Activated CD8-positive, alpha-beta memory T cell treated with anti-CD3 and anti-CD28 coated beads for 24 hours (primary cell): ENCODE measurements at places on chromosomes 3 and 15.
A peak's percentile ranks its signal among the peaks of the same experiment; 100 is the strongest.

DNA sequence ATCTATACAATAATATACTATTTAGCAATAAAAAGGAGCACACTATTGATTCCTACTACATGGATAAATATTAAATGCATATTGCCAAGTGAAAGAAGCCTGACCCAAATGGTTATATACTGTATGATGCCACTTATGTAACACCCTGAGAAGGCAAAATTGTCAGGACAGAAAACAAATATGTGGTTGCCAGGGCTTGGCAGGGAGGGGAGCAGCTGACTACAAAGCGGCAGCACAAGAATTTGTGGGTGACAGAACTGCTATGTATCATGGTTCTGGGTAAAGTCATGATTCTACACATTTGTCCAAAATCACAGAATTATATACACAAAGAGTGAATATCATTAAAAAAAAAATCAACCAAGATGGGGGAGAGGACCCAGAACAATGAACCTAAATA, 22.5 kb downstream of the TBC1D2B start:
- peak; percentile 51 for DNase-seq

DNA sequence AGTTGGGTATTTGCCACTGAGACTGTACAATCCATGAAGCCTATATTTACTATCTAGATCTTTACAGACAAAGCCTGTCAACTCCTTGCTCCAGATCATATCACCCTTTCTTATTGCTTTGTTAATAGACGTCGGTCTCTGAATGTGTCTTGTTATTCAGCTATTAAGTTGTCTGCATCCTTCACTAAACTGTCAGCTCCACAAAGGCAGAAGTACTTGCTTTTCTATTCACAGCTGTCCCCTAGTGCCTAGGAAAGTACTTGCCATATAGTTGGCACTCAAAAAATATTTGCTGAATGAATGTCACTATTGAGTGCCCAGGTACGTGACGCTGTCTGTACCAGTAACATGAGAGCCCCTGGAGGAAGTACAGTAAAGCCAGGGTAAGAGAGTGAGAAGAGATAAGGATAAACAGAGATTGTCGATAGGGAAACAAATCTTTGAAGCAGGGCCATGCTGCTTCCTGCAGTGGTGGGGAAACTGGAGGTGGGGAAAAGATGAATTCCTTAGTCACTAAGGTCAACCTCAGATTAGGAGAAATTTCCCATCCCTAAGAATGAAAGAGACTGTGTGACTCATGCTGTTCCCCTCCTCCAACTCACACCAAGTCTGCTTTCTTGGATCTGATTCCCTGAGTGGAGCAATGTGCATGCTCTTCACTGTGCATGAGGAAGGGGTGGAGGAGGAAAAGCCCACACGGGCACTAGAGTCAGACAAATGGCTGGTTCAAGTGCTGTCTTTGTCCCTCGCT, 36.3 kb downstream of the PRICKLE2 start:
- no peak for DNase-seq

DNA sequence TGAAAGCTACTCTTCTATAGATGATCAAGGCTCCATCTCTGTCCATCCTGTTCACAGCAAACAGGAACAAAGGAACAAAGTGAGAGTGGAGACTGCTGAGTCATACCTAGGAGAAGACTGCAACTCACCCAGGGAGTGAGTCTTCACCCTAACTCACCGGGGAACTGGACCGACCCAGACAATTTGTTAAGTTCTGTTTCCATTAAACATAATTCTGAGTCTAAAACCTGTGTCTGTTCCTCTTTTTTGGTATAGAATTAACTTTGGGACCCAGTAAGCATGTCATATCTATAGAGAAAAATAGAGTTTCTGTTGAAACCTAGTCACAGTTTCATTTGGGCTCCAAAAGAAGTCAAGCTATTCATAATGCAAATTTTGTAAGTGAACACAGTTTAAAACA, 21.6 kb downstream of the CCDC80 start:
- DNase-seq, result no peak

DNA sequence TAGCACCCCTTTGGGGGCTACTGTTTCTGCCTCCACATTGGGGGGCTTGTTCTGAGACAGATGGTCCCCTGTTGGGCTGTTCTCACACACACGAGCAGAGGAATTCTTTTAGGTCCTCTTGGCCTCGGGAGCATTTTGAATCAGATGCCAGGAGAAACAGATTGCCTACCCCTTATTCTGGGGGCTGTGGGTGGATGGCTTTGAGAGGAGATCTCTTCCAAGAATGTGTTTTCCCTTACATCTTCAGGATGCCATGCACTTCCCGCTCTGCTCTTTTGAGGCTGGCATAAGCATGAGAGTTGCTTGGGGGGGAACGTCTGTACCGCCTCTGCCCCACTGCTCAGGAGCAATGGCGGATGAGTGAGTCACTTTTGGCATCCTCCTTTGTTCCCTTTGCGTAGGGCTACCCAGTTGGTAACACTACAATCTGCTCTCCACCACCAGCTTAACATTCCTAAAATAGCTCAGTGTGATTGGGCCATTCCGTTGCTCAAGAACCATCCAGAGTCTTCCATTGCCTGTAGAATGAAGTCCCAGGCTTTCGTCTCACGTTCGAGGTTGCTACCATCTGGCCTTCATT, 154.4 kb downstream of the RPLP1 start:
- DNase-seq, result no peak

GRCh38 chr15:73165435-73165834, 113.2 kb downstream of the NEO1 start:
- DNase-seq, result no peak

DNA sequence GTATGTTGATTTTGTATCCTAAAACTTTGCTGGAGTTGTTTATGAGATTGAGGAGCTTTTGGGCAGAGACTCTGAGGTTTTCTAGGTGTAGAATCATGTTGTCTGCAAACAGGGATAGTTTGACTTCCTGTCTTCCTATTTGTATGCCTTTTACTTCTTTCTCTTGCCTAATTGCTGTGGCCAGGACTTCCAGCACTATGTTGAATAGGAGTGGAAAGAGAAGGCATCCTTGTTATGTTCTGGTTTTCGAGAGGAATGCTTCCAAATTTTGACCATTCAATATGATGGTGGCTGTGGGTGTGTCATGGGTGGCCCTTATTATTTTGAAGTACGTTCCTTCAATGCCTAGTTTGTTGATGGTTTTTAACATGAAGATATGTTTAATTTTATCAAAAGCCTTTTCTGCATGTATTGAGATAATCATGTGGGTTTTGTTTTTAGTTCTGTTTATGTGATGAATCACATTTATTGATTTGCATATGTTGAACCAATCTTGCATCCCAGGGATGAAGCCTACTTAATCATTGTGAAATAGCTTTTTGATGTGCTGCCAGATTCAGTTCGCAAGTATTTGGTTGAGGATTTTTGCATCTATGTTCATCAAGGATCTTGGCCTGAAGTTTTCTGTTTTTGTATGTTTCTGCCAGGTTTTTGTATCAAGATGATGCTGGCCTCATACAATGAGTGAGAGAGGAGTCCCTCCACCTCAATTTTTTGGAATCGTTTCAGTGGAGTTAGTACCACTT, 188.1 kb downstream of the MINAR1 start:
- DNase-seq, result no peak

GRCh38 chr15:57045741-57046382, 127.4 kb downstream of the TCF12 start:
- no peak for DNase-seq

DNA sequence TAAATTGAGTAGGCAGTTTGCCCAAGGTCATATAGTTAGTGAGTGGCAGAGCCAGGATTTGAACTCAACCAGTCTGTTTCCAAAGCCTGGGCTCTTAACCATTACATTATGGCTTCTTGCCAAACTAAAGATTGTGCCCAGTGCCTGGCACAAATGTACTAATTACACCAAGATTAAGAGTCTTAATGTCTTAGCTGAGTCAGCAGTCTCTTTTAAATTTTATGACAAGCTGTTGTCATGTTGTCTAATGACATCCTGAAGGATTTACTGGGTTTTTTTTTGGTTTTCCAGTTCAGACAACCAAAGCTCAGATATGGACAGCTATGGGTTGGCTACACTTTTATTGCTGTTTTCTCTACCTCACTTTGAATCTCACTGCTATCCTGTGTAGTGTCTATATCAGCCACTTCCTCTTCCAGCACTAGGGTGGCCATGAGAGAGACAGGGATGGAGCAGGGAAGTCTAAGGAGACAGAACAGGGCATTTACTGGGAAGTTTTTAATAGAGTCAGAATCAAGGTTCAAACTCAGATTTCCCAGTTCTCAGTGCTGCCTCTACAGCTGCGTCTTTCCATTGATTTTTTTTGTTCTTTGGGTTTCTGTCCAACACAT, 10.5 kb downstream of the FBXL2 start:
- no peak for DNase-seq

- DNase-seq, result no peak
These were observed 123.4 kb downstream of the EPHB1 start for GRCh38 chr3:134918441-134918840.

GRCh38 chr3:115960799-115961198, 337.5 kb downstream of the GAP43 start:
- DNase-seq, result no peak

GRCh38 chr3:153285982-153286381, 124.0 kb downstream of the RAP2B start:
- no peak for DNase-seq

DNA sequence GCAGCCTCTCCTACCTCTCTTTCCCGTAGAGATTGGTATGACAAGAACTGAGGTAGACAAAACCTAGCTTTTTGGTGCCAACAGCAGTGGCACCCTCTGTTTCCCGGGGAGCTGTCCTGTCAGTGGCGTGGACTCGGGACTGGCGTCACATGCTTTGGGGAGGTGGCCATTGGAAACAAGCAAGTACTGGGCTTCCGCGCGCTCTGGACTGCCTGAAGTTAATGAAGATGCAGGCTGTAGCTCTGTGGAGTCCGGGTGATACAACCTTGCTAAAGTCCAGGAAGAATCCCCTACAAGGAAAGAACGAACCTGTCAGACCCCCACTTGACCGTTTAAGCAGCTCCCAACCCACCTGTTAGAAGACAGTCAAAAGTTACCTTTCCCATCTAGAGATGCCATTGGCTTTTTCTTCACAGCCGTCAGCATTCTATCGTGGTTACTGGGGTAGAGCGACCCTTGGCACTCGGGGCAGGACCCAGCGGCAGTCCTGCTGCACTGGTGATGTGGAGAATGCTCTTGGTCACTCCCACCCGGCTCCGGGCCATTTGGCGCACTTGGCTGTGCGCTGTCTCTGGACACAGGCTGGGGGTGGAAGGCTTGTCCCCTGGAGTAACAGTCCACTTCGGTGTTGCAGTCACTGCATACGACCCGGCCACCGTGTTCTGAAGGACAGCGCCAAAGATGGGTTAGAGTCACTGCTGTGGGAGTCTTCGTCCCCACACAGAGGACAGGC, 120.5 kb downstream of the LRIG1 start:
- no peak for DNase-seq

DNA sequence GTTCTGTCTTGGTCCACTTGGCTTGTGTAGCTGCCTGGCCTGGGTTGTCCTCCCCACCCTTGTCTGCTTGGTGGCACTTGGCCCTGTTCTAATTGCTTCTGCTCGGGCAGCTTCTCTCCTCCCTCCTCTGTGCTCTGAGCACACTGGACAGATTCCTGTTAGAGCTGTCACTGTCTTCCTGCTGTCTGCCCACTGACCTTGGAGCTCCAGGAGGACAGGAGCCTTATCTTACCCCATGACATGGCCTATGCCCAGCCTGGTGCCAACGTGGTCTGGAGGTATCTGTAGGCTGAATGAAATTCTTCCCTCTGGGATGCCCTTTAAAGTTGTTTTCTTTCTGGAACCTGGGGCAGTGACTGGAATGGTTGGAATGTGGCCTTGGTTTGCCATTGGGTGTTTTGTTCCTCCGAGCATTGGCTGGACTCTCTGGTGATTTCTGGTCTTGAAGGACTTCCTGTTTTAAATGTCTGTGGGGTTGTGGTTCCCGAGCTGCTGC, 94.1 kb downstream of the FAM43A start:
- peak; percentile 9 for DNase-seq

- DNase-seq, result no peak
These were observed 5.1 kb upstream of the HAPLN3 start for GRCh38 chr15:88900309-88900981.

DNA sequence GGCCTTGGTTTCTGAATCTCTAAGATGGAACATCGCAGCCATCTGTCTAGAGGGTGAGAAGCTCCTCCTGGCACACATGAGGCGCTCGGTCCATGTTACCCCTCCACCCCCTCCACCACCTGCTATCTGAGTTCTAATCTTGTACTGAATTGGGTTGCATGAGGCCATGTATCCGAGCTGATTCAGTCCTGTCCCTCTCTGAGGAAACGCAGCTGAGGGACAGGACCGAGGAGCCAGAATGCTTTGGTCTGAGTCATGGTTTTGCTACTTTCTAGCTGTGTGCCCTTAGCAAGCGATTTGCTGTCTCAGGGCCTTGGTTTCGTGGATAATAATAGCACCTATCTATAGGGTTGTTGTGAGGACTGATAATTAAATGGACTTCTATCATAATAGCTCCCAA, 87.8 kb upstream of the SEC13 start:
- DNase-seq, result no peak

GRCh38 chr15:73414876-73415275, 28.1 kb upstream of the REC114 start:
- DNase-seq, result no peak

DNA sequence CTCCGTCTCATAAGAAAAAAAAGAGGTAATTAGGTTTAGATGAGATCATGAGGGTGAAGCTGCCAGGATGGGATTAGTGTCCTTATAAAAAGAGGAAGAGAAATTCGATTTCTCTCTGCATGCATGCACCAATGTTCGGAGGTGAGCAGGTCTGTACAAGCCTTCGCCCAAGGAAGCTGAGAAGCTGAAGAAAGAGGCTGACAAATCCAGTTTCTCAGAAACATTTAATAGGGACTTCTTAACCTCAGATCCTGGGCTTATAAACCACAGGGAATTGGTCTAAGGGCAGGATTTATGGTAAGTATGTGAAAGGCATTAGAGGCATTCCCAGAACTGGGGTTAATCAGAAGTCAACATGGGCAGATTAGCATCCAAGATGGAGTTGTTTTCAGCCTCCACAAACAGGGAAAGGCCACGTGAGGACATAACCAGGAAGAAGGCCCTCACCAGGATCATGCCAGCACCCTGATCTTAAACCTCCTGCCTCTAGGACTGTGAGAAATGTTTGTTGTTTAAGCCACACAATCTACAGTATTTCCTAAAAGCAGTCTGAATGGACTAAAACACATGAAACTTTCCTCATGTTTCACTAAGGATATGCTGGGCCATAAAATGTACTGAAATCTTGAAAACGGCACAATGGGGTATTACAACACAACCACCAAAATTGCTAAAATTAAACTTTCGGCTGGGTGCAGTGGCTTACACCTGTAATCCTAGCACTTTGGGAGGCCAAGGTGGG, 11.3 kb downstream of the SHISA5 start:
- no peak for DNase-seq

- DNase-seq, result no peak
These were observed 143.8 kb downstream of the ERC2 start for GRCh38 chr3:56324473-56324872.

GRCh38 chr3:90010341-90010740, 902.9 kb downstream of the EPHA3 start:
- DNase-seq, result no peak
